ENCODE measurements at places on chromosomes 7 and 10.

GRCh38 chr7:129657363-129657762 is 45.8 kb downstream of the NRF1 start:
- no peak for DNase-seq

- no peak for DNase-seq
These were observed 57.2 kb downstream of the ARHGAP12 start for GRCh38 chr10:31871266-31872065.

DNA sequence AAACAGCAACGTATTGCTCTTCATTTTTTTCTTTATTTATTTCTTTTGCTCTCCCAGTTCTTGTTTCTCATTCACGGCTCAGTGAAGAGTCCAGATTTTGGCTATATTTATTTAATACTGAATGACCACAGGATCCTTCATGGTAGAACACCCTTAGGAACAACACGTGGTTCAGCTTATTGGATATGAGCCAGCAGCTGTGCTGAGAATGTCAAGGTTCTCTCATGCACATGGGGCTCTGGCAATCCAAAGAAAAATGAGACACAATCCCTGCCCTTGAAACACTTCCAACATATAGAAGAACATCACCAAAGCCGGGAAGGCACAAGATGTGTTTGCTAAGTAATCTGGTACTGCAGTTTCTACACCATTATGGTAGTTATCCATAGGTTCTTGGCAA is 852.9 kb downstream of the SORCS1 start:
- DNase-seq, result no peak

GRCh38 chr7:30159698-30160143 is 24.9 kb downstream of the MTURN start:
- no peak for DNase-seq

- DNase-seq, result no peak
These were observed 88.1 kb upstream of the CTBP2 start for GRCh38 chr10:125248489-125248888.

DNA sequence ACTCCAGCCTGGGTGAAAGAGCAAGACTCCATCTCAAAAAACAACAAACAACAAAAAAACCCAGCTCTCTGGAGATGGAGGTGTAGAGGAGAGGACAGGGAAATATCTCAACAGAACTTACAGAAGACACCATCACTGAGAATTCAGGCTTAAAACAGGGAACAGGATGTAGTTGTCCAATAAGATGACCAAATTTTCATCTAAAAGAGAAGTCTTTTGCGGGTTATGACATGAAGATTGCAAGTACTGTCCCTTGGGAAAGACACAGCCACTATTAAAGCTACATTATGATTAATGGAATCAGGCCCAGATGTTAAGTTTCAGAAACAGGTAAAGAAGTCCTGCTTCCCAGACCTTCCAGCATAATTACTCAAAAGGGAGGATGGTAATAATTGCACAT is 235.2 kb upstream of the NRP1 start:
- DNase-seq, result no peak

DNA sequence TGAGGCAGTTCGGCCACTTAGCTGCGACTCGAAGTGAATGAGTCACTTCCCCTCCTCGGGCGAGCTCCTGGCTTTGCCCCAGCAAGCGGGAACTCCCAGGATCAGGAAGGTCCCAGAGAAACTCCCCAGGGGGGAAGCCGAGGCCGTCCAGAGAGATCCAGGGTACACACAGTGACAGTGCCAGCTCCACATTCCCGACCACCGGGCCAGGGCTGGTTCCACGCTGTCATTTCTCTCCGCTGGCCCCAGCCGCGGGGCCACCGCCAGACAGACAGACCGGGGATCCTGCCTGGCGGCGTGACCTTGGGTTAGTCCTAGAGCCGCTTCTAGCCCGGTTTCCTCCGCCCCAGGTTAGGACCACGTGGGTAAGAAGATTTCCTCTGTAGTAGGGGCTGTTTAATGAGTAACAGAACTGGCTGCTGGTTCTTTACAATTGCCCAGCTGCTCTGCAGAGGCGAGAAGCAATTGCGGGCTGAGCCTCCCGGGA is 463 bp upstream of the UPP1 start:
- no peak for DNase-seq
